NCI-H345 (cell line): ENCODE measurements at places on chromosomes 2 and 18.

- DNase-seq: no peak
Measured at GRCh38 chr18:12943215-12943614, 4.6 kb upstream of the SEH1L start.

- no peak for DNase-seq
Measured at GRCh38 chr2:151374436-151374835, 17.0 kb downstream of the TNFAIP6 start.

GRCh38 chr2:61995065-61995464, 89.6 kb downstream of the COMMD1 start:
- no peak for DNase-seq

- DNase-seq: peak; percentile 76
Measured at GRCh38 chr2:163345795-163346573, 389.8 kb downstream of the FIGN start.

DNA sequence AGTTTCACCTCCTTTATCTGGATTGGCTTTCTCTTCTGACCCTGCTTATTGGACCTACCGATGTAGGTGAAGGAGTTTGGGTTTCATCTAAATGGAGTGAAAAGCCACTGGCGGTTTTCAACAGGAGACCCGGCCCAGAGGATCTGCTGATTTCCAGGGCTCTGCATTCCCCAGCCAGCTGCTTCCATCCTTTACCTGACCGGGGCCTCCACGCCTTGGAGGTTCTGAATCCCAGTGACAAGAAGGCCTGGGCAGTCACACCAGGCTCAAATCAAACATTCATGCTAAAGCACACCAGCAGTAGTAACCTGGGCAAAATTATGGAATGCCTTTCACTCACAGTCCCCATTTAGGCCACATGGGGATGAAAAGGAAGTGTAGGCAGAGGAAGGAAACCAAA, 30.0 kb upstream of the RTTN start:
- DNase-seq: no peak
